T-cell (primary cell): ENCODE measurements at places on chromosomes 7 and 10.

DNA sequence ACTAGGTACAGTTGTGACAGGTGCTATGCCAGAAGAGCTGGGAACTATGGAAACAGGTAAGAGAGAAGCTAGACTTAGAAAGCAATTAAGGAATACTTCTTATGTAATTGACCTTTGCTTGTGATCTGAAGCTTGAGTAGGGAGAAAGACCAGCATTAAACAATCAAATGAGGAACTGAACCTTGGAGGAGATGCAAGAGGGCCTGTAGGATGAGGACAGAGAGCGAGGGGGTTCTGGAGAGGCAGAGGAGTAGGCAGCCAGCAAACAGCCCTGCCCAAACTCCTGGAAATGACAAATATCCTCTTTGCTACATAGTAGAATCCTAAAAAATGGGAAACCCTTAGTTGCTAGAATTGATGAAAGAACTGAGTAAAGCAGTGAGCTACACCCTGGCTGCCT, 41.6 kb upstream of the FAM204A start:
- DNase-seq, result no peak

DNA sequence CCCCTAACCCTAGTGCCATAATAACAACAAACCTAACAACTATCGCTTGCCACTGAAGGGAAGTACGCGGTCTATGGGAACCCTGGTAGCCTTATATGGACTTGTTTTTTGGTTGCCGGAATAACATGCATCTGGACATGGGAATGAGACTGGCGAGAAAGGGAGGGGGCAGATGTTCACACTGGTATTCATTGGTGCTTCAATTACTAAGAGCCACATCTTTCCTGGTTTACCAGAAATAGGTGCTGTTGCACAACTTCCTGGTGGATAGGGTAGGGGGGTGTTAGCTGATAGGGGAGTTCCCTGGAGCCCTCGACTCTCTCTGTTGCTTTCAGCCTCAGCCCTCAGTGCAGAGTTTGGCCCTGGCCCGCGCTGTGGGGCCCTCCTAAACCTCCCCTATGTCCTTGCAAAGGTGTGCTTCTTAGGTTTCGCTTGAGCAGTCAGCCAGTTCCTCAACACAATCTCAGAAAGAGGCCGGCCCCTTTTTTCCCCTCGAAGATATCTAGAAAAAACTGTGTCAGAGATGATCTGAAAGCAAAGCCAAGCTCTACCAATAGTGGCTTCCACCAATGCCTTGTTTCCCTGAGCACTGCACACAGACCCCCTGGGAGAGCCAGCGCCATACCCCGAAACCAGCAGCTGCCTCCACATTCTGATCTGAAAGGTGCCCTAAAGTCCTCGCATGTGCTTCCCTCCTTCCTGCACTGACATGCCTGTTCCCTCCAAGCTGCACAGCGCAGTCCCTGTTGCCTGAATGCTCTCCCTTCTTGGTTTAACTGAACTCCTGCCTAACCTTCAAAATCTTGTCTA, 13.5 kb downstream of the TBXAS1 start:
- DNase-seq, result no peak

DNA sequence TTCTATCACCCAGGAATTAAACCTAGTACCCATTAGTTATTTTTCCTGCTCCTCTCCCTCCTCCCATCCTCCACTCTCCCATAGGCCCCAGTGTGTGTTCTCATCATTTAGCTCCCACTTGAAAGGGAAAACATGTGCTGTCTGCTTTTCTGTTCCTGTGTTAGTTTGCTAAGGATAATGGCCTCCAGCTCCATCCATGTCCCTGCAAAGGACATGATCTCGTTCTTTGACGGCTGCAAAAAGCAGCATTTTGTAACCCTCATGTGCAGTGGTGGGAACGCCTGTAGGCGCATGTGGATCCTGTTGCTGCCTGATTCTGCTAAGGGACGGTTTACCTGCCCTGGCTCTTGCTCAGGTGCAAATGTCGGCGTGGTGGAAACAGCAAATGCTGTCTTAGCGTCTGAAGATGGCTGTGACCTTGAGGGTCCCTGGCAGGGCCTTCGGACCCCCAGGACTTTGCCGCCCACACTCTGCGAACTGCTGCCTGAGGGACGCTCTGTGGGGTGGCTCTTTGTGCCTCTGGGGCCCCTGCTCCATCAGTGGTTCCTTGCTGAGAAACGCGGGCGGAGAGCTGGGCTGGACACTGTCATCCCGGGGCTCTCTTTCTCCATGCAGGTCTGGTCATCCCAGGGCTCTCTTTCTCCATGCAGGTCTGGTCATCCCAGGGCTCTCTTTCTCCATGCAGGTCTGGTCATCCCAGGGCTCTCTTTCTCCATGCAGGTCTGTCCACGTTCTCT, 5.6 kb upstream of the MTG1 start:
- DNase-seq, result no peak

GRCh38 chr10:75395932-75396630, 5.5 kb downstream of the ZNF503 start:
- no peak for DNase-seq

DNA sequence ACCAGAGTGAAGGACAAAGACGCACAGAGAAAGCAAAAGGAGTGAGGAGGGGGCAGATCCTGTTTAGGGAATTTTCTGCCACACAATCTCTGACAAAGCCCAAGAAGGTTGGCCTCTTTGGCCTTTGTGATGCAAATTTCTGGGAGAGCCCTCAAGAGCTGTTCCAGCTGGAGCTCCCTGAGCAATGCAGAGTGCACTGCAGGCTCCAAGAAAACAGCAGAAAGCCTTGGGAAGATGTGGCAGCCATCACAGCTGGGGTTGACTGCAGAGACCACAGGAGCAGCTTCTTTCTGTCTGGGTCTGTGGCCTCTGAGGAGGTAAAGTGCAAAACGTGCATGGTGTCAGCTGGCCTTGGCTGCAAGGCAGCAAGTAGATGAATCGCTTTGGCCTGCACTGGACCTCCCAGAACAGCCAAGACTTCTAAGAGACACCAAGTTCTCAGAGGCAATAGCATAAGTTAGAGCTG, 200.2 kb downstream of the ELMO1 start:
- DNase-seq, result no peak

DNA sequence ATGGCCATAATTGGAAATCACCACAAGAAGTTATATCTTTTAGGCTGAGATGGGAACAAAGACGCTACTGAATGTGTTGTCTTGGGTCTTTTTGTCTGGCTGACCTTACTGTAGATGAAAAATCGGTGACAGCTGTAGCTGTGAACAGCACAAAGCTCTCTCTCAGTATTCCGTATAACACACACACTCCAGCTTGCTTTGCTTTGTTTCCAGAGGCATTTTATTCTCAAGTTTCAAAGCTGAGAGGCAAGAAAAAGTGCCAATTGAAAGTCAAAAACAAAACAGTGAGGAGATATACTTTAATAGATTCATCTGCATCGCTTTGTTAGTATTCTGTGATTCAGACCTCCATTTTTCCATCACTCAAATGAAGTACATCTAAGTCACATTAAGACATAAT, 39.6 kb upstream of the CABCOCO1 start:
- DNase-seq, result no peak

GRCh38 chr10:8047452-8048280, 6.8 kb upstream of the GATA3 start:
- peak; percentile 20 for DNase-seq

DNA sequence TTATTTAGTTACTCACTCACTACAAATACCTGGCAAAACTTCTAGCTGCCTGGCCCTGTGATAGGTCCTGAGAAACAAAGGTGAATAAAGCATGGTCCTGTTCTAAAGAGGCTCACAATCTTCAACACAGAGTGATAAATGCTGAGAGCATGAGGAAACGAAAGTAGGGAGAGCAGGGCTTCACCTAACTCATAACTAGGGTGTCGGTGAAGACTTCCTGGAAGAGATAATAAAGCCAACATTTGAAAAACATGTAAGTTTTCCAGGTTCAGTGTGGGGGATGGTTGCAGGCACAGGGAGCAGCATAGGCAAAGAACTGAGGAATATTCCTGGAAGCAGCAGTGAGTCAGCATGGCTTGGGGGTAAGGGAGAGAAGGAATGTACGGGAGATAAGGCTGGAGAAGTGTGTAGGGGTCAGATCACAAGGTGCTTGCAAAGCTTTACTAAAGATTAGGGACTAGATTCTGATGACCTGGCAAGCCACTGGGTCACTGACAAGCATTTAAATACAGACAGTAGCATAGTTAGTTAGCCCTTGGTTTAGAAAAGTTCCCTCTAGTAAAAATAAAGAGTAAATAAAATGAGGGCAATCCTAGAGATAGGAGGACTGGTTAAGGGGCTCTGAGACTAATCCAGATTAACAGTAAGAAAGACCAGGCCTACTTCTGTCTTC, 5.1 kb downstream of the KEL start:
- DNase-seq, result no peak

- DNase-seq, result no peak
Measured at GRCh38 chr7:27156508-27156898, at the start of gene HOXA7. HOXA7 (minus strand) TSS chr7:27156675; CDS start chr7:27156545, 130 bp downstream.
